ENCODE measurements at places on chromosomes 4 and X.

GRCh38 chr4:108619372-108620100 is 840 bp upstream of the RPL34 start:
- no peak for DNase-seq

GRCh38 chr4:88613417-88613875 is 21.2 kb downstream of the HERC3 start:
- DNase-seq = peak; percentile 59

- DNase-seq = no peak
Observed at GRCh38 chr4:128725405-128726055, 84.0 kb upstream of the JADE1 start.

DNA sequence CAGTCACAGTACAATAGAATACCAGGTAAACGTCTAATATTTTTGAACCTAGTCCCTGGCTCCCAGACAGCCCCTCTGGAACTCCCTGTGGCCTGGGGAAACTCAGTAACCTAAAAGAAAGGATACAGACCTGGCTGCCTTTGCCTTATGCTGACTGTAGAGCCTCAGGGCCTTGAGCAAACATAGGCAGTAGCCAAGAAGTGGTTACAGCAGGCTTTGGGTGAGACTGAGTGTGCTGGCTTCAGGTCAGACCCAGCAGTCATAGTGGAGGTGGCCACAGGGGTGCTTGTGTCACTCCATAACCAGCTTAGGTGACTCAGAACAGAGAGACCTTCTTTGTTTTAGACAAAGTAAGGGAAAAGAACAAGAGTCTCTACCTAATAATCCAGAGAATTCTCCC is 141.8 kb upstream of the PRDX4 start:
- no peak for DNase-seq

DNA sequence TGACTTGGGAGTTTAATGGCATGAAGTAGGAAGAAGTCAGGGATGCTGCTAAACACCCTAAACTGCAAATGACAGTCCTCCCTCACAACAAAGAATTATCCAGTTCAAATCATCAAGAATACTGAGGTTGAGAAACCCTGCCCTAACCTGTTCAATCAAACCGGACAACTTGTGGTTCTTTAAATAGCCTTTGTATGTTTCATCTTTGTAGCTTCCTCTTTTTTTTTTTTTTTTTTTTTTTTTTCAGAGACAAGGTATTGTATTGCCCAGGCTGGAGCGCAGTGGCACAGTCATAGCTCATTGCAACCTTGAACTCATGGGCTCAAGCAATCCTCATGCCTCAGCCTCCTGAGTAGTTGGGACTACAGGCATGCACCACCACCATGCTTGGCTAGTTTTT is 52.5 kb upstream of the TTC29 start:
- DNase-seq = no peak

GRCh38 chr4:89404530-89404929 is 96.9 kb upstream of the GPRIN3 start:
- no peak for DNase-seq

DNA sequence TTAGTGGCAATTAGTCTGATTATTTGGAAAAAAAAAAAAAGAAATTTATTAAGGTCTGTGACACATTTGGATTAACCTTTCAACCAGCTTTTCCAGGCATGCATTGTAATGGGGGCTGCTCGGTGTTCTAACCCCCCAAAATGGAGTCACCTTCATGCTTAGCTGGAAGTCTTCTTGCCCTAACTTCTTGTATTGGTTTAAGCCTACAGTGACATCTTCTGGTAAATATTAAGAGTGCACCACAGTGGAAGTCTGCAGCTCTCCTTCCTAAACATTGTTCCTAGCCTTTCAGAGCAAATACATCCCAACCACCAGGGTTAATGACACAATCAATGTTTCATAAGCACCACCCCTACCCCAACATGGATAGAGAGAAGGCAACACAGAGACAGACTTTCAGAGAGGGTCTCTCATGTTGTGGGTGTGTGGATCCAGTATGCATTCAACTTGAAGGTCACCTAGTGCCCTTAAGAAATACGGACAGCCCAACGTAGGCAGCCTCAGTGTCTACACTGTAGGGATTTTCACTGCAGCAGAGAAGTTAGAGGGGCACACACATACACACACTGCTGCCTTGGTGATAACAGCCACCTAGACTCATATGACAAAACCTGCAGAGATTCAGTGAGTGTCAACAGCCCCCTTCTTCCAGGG is 142.9 kb upstream of the MBNL3 start:
- peak; percentile 18 for DNase-seq

GRCh38 chrX:28273736-28274135 is 292.5 kb upstream of the DCAF8L1 start:
- no peak for DNase-seq

- no peak for DNase-seq
Observed at GRCh38 chr4:10121568-10122208, 5.1 kb upstream of the WDR1 start.

- DNase-seq = peak; percentile 32
Observed at GRCh38 chr4:106898621-106899230, 137.4 kb downstream of the DKK2 start.

DNA sequence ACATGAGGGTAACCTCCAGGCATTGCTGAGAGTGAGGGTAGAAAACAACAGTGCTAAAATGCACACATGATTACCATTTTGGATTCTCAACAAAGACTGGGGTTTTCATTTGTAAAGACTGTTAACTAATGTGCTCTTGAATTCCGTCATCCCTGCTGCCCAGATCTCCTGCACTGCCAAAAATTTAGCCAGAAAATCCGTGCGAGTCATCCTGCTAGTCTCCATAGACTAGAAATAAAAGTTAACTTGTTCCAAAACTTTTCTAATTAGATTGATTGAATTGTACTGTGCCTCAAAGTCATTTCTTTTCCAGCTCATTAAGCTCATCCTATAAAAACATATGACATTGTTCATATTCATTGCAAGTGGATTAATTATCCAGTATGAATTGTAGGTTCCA is 99.8 kb downstream of the ARSF start:
- DNase-seq = no peak

GRCh38 chr4:153521999-153522801 is 56.0 kb downstream of the TMEM131L start:
- no peak for DNase-seq

- DNase-seq = no peak
Observed at GRCh38 chr4:3700223-3700622, 66.0 kb upstream of the ADRA2C start.

DNA sequence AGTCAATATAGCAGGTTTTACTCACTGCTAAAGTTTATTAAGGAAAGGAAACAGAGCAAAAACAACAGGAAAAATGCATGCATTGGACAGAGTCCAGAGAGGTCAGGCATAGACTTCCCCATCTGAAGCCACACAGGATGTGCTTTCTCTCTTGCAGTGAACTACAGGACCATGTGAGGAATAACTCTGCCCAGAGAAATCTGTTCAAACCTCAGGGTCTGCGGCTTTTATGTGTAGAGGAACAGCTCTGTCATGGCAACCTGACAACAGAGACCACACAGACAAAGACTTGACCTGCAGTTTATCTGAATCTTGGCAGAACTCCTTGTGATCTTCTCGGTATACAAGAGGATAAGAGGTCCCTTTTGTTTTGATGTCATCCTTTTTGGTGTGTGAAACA is 46.3 kb upstream of the LONRF3 start:
- DNase-seq = no peak

GRCh38 chr4:121030131-121030530 is 42.2 kb downstream of the NDNF start:
- no peak for DNase-seq

DNA sequence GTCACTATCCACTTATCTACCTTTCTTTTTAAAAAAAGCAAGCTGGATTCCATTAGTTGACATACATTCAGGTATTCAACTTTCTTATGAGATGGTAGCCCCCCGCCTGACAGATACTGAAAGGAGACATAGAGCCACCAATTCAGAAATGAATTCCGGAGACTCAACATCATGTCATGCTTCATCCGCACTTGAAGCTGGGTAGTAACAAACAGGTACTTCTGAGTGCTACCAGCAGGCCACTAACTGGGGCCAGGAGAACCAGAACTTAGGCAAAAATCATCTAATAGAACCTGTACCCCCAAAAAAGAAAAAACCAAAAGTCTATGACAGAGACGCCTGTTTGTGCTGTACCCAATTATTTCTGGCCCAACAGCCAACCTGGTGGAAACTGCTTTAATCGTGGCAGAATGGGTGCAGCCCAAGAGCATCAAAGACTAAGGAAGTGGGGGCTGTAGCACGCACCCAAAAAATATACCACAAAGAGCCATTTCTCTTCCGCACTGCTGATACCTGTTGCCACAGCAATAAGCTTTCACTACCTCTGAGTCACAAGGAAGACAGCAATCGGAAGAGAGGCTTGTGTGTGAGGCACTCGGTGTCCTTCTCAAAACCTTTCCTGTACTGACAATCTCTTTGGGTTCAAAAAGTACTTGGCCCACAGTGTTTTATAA is 84.8 kb downstream of the AFAP1 start:
- no peak for DNase-seq

GRCh38 chrX:96692454-96692853 is 7.8 kb downstream of the DIAPH2 start:
- no peak for DNase-seq

GRCh38 chr4:122764821-122765215 is 32.3 kb downstream of the BBS12 start:
- DNase-seq = no peak

- DNase-seq = no peak
Observed at GRCh38 chr4:173666-174314, 49.5 kb downstream of the ZNF718 start.

GRCh38 chrX:34300871-34301270 is 168.8 kb upstream of the FAM47A start:
- peak; percentile 8 for DNase-seq

DNA sequence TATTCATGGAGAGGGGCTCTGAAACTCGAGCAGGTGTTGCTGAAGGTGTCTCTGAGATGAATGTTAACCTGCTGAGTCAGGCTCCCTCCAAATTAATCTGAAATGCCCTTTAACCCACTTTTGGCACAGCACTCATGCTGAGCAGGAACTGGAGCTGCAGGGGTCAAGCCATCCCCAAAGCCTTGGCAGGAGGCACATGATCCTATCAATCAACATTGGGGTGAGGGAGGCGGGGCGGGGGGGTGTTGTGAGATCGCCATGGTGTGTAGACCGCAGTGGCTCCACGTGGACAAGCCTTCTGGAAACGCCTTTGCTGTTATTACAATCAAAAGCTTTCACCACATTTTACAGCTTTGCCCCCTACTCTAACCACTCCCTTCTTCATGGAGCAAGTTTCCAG is 16.5 kb downstream of the ENPP6 start:
- DNase-seq = no peak

GRCh38 chrX:2314831-2315365 is 185.9 kb downstream of the DHRSX start:
- no peak for DNase-seq

DNA sequence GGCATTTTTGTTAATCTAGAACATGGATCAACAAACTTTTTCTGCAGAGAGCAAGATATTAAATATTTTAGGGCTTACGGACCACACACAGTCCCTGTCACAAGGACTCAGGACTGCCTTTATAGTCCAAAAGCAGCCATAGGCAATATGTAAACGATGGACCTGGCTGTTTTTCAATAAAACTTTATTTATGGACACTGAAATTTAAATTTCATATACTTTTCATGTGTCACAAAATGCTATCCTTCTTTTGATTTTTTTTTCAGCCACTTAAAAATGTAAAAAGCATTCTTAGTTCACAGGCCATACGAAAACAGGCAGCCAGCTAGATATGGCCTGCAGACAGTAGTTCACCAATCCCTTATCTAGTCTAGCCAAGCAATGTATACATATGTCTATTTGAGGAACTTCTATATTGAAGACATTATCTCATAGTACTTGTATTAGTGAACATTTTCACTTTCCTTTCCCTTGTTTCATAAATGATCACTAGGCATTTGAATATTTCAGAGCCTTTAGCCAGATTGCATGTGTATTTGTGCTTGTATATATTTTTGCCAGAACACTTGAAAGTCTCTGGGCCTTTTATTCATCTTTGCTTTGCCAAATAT is 350.9 kb downstream of the RPA4 start:
- DNase-seq = no peak

- DNase-seq = peak; percentile 17
Observed at GRCh38 chr4:88735564-88735963, 37.9 kb upstream of the NAP1L5 start.

GRCh38 chrX:154660541-154660940 is 7.2 kb upstream of the CTAG2 start:
- DNase-seq = no peak

DNA sequence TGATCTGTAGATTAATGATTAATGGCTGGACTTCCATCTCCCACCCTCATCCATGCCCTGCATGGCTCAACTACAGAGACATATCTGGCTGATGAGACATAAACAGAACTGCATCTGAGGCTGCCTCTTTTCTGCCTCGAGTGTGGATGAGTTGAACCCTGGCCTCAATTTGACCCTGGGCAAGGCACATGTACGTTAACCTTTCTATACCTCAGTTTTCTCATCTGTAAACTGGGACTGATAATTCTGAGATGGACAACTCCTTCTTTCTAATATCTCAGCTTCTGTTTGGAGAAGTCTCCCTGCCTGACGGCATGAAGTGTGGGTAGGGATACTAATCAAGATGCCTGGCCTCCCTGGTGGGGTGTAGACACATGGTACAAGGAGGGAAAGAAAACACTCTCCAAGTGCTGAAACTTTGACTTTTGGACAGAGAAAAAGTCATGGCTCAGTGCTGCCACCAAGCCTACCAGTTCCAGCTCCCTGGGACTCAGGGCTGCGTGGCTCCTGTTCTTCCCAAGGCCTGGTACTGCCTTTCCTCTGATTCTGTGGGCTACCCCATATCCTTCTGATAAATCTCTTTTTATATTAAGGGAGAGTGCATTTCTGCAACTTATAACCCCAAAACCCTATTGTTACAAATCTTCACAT is 64.4 kb downstream of the HAUS3 start:
- no peak for DNase-seq

- DNase-seq = no peak
Observed at GRCh38 chrX:23797371-23798128, 14.6 kb downstream of the SAT1 start.

- DNase-seq = no peak
Observed at GRCh38 chrX:30649859-30650258, 3.4 kb upstream of the GK start.

- no peak for DNase-seq
Observed at GRCh38 chrX:100743009-100743607, 11.2 kb upstream of the SYTL4 start.

- no peak for DNase-seq
Observed at GRCh38 chrX:41946989-41947612, 23.7 kb upstream of the CASK start.

DNA sequence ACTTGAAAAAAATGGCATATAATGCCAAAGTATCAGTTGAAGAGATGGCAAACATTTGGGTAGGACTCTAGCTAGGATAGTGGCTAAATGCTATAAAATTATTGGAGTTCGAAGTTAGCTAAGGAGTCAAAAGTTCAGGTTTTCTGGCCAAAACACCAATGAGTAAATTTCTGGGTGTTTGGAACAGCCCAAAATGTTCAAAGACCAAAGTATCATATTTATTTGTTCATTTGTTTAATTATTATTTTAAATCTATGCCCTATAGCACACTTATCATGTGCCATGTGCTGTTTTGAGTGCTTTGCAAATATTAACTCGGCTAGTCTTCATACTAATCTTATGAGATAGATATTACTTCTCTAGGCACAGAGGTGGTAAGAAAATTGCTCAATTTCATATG is 285.5 kb downstream of the TEX13C start:
- no peak for DNase-seq

GRCh38 chrX:109134777-109135176 is 347.1 kb downstream of the GUCY2F start:
- DNase-seq = no peak

GRCh38 chr4:14844061-14844460 is 158.2 kb upstream of the CPEB2 start:
- no peak for DNase-seq
